ENCODE measurements at places on chromosomes 1 and 21.

- DNase-seq = no peak
Observed at GRCh38 chr1:245177071-245177900, 22.5 kb downstream of the KIF26B start.

- DNase-seq = peak; percentile 32
Observed at GRCh38 chr1:153775458-153776327, 486 bp downstream of the SLC27A3 start.

DNA sequence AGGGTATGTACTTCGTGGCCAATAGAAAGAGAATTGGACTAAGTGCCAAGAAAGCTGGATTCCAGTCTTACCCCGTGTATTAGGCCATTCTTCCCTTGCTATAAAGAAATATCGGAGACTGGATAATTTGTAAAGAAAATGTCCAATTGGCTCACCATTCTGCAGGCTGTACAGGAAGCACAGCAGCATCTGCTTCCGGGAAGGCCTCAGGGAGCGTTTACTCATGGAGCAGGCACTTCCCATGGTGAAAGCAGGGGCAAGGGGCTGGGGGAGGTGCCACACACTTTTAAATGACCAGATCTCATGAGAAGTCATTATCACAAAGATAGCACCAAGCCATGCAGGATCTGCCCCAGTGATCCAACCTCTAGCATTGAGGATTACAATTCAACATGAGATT lies 7.8 kb upstream of the AMIGO1 start:
- DNase-seq = no peak

GRCh38 chr1:207366022-207366421 lies 44.5 kb downstream of the CD55 start:
- DNase-seq = no peak

GRCh38 chr21:45054927-45055612 lies 19.3 kb upstream of the ADARB1 start:
- DNase-seq = no peak

- DNase-seq = peak; percentile 100
Observed at GRCh38 chr1:145978854-145979745, 14.6 kb downstream of the POLR3GL start.

DNA sequence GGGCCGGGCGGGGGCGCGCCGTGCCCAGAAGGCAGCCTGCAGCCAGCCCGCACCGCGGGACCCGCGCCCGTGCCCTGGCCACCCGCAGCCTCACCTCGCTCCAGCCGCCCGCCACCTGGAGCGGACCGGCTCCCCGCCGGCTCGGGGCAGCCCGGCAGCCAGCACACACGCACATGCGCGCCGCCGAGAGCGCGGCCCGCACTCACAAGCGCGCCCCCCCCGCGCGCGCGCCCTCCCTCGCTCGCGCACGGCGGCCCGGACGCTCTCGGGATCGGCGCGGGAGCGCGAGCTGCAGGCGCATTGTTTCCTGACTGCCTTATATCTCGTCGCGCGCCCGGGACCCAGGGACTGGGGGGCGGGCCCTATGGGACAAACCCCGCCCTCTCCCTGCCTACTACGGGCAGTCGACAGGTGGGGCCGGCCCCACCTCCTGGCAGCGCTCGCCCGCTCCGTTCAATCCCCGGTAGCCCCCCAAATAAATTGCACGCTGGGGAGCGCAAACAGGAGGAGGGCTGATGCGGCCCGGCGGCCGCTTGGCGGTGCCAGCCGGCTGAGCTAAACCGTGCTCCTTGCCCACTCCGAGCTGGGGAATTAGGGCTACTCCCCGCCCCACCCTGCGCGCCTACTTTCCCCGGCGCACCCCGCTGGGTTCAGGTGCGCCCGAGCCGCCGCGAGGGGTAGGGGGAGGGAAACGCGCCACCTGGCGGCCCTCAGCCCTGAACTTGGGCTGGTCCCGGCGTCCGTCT lies at the start of gene MYCL:
MYCL (minus strand) TSS at position 204 of the 746 bp plus-strand sequence. CDS start 483 bp downstream, outside the sequence.
- DNase-seq = peak; percentile 63

DNA sequence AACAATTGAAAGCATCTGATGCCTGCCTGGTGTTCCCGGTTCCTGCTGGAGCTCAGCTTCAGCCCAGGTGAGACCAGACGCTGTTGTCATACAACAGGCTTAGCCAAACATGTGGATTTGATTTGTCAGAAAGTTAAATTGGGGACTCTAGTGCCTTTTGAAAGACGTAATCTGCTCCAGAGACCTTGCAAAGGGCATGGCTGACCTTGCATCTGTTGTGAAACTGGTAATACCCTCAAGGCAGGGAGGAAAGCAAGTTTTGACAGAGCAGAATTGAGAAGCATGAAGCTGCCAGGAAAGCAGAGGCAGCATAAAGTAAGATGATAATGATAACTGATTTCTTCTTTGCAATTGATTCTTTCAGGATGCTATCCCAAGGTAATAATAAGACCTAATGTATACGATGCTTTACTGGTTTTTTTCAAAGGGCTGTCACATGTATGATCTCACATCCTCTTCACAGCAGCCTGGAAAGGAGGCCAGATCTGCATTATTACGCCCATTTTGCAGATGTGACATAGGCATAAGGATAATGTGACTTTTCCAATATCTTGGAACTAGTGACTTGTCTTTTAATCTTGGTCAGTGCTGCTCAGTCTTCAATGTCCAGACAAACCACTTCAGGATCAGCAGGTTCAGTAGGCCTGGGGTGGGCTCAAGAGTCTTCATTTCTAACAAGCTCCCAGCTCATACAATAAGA lies 24.7 kb upstream of the CNN3 start:
- DNase-seq = no peak
